Thoracic aorta (tissue), 2 donors: ENCODE measurements at places on chromosomes 7 and 10. TPM values are rescaled to one million over a fixed set of nuclear protein-coding genes. Genes with fewer than 3 reads are reported as not detected.
A peak's percentile ranks its signal among the peaks of the same experiment; 100 is the strongest.

- H3K4me3 ChIP-seq: no peak overlapping the region
- H3K27me3 ChIP-seq: no peaks in the 10 kb centered on the region
- no peak for DNase-seq
- H3K4me1 ChIP-seq: peaks cover 36% of the 10 kb centered on the region
- no peak overlapping the region for H3K27ac ChIP-seq
- no peaks in the 10 kb centered on the region for H3K36me3 ChIP-seq
These were observed 685.1 kb downstream of the LRMDA start for GRCh38 chr10:76116523-76116922.

- no peak overlapping the region for H3K4me3 ChIP-seq
- no peaks in the 10 kb centered on the region for H3K4me1 ChIP-seq
- H3K27ac ChIP-seq: no peak overlapping the region
These were observed 81.7 kb downstream of the STK31 start for GRCh38 chr7:23791721-23792120.

GRCh38 chr10:4107285-4107851 is 322.4 kb upstream of the KLF6 start:
- no peaks in the 10 kb centered on the region for H3K36me3 ChIP-seq
- H3K4me1 ChIP-seq: peaks cover 9% of the 10 kb centered on the region
- no peak for DNase-seq

- H3K27ac ChIP-seq: no peak overlapping the region
- no peak for DNase-seq
- H3K27me3 ChIP-seq: no peaks in the 10 kb centered on the region
- H3K36me3 ChIP-seq: no peaks in the 10 kb centered on the region
- H3K4me1 ChIP-seq: no peaks in the 10 kb centered on the region
These were observed 538.6 kb upstream of the POT1 start for GRCh38 chr7:125467996-125468854.

- H3K27ac ChIP-seq: no peak overlapping the region
- H3K4me1 ChIP-seq: no peaks in the 10 kb centered on the region
- no peaks in the 10 kb centered on the region for H3K27me3 ChIP-seq
- DNase-seq: no peak
- H3K4me3 ChIP-seq: no peak overlapping the region
- no peaks in the 10 kb centered on the region for H3K36me3 ChIP-seq
These were observed 41.2 kb downstream of the CH25H start for GRCh38 chr10:89165923-89166322.

- H3K4me3 ChIP-seq: peak overlapping the region; percentile 57
- H3K27me3 ChIP-seq: no peaks in the 10 kb centered on the region
- peaks cover 17% of the 10 kb centered on the region for H3K4me1 ChIP-seq
- no peak for DNase-seq
- H3K27ac ChIP-seq: no peak overlapping the region
These were observed 486 bp upstream of the LHFPL3 start for GRCh38 chr7:104327938-104328295.

GRCh38 chr10:113859261-113859660 is 4.8 kb downstream of the NHLRC2 start:
- H3K27ac ChIP-seq: no peak overlapping the region
- H3K4me1 ChIP-seq: peaks cover 11% of the 10 kb centered on the region
- H3K27me3 ChIP-seq: no peaks in the 10 kb centered on the region
- no peak overlapping the region for H3K4me3 ChIP-seq
- no peak for DNase-seq

GRCh38 chr10:59393349-59393748 is 31.0 kb upstream of the FAM13C start:
- H3K4me1 ChIP-seq: peaks cover 19% of the 10 kb centered on the region
- no peaks in the 10 kb centered on the region for H3K27me3 ChIP-seq
- H3K36me3 ChIP-seq: no peaks in the 10 kb centered on the region
- no peak overlapping the region for H3K4me3 ChIP-seq
- no peak for DNase-seq
- no peak overlapping the region for H3K27ac ChIP-seq

- H3K4me1 ChIP-seq: peaks cover 41% of the 10 kb centered on the region
- H3K27ac ChIP-seq: peak overlapping the region; percentile 77
- DNase-seq: no peak
- peaks cover 47% of the 10 kb centered on the region for H3K36me3 ChIP-seq
- H3K27me3 ChIP-seq: no peaks in the 10 kb centered on the region
These were observed 101.0 kb downstream of the SMURF1 start for GRCh38 chr7:99042957-99043356.

DNA sequence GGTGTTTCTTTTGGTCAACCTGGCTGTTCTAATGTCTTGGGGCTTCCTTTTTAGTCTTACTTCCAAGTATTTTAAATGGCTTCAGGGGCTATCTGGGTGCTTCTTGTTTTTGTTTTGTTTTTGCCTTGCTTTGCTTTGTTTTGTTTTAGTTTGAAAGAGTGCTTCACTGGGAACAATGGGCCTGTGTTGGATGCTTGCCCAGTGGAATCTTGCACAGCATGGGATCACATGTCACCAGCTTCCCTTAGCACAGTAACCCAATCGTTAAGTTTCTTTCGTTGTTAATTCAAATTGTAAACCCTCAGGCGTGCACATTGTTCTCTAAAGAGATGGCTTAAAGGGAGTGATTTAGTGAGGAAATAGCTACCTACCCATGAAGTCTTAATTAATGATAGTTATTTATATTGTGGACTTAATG is 8.9 kb downstream of the COL17A1 start:
- no peaks in the 10 kb centered on the region for H3K36me3 ChIP-seq
- no peak overlapping the region for H3K27ac ChIP-seq
- no peak overlapping the region for H3K4me3 ChIP-seq
- no peak for DNase-seq
- no peaks in the 10 kb centered on the region for H3K27me3 ChIP-seq
- H3K4me1 ChIP-seq: no peaks in the 10 kb centered on the region

DNA sequence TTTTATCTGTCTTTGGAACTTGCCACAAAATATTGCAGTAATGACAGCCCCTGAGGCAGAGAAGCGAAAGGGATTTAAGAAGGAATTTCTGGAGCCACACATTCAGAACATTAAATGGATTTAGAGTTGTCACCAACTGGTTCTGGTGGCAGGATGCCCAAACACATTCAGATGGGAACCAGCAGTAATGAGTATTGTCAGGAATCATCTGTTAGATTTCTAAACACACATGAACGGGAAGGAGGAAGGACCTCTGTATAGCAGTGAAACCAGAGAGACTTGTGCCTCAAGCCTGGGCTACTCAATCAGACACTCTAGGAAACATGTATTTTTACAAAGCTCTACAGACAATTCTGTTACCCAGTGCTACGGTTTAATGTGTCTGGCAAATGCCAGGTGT is 103.8 kb upstream of the CCNY start:
- no peak overlapping the region for H3K27ac ChIP-seq
- no peak overlapping the region for H3K4me3 ChIP-seq
- H3K36me3 ChIP-seq: no peaks in the 10 kb centered on the region

GRCh38 chr7:142870147-142870559 is 15.3 kb downstream of the EPHB6 start:
- H3K4me1 ChIP-seq: no peaks in the 10 kb centered on the region
- H3K27ac ChIP-seq: no peak overlapping the region
- H3K27me3 ChIP-seq: no peaks in the 10 kb centered on the region
- no peak overlapping the region for H3K4me3 ChIP-seq

DNA sequence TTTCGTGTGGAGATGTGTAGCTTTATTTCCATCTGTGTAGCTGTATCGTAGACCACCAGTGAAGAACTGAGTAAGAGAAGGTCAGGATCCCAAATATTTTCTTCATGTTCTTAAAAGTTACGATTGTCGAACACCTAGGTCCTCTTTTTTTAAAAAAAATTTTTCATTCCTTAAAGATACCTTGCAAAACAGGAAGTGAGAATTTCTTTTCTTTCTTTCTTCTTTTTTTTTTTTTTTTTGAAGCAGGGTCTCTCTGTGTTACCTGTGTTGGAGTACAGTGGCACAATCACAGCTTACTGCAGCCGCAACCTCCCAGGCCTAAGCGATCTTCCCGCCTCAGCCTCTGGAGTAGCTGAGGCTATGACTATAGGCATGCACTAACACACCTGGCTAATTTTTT is 60.8 kb downstream of the PHTF2 start:
- no peaks in the 10 kb centered on the region for H3K27me3 ChIP-seq
- H3K27ac ChIP-seq: no peak overlapping the region
- no peak for DNase-seq
- H3K36me3 ChIP-seq: no peaks in the 10 kb centered on the region

GRCh38 chr7:89987665-89988064 is 166.6 kb upstream of the STEAP1 start:
- no peaks in the 10 kb centered on the region for H3K27me3 ChIP-seq
- no peak overlapping the region for H3K27ac ChIP-seq
- no peaks in the 10 kb centered on the region for H3K36me3 ChIP-seq
- DNase-seq: no peak
- H3K4me3 ChIP-seq: no peak overlapping the region

- no peaks in the 10 kb centered on the region for H3K27me3 ChIP-seq
- DNase-seq: no peak
These were observed 520 bp downstream of the FAM20C start for GRCh38 chr7:192701-193480.

- H3K4me3 ChIP-seq: no peak overlapping the region
- no peaks in the 10 kb centered on the region for H3K27me3 ChIP-seq
- no peaks in the 10 kb centered on the region for H3K36me3 ChIP-seq
- H3K27ac ChIP-seq: no peak overlapping the region
These were observed 103.9 kb upstream of the DKK1 start for GRCh38 chr10:52210161-52210560.

DNA sequence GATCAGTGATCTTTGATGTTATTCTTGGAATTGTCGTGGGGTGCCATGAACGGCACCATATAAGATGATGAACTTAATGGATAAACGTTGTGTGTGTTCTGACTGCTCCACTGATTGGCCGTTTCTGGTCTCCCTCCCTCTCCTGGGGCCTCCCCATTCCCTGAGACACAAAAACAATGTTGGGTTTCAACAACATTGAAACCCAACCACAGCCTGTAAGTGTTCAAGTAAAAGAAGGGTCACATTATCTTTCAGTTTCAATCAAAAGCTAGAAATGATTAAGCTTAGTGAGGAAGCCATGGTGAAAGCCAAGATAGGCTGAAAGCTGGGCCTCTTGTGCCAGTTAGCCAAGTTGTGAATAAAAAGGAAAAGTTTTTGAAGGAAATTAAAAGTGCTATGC is 19.5 kb downstream of the EN2 start:
- no peaks in the 10 kb centered on the region for H3K27me3 ChIP-seq
- H3K4me3 ChIP-seq: no peak overlapping the region
- no peaks in the 10 kb centered on the region for H3K4me1 ChIP-seq
- no peak overlapping the region for H3K27ac ChIP-seq
- H3K36me3 ChIP-seq: no peaks in the 10 kb centered on the region
- DNase-seq: no peak

DNA sequence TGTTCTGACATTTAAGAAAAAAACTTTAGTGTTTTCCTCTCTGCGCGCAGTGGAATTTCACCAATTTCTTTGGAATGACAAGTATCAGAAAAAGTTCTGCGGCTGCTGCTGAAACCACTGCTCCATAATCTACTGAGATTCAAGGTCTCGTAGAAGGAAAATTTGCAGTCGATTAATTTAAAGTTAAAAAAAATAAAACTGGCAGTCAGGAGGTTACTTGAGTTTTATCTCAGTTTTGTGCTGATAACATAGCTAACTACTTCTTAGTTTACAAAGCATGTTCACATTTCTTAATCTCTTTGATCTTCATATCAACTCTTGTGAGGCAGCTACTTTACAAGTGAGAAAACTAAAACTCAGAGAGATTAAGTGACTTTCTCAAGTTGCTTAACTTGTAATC is 18.2 kb upstream of the CALD1 start:
- DNase-seq: no peak
- H3K27me3 ChIP-seq: no peaks in the 10 kb centered on the region
- H3K4me3 ChIP-seq: peak overlapping the region; percentile 14
- H3K36me3 ChIP-seq: no peaks in the 10 kb centered on the region
- H3K4me1 ChIP-seq: peaks cover 63% of the 10 kb centered on the region

GRCh38 chr7:94060752-94061151 is 56.6 kb upstream of the BET1 start:
- no peaks in the 10 kb centered on the region for H3K27me3 ChIP-seq
- DNase-seq: no peak
- no peaks in the 10 kb centered on the region for H3K4me1 ChIP-seq
- no peak overlapping the region for H3K27ac ChIP-seq
- H3K4me3 ChIP-seq: no peak overlapping the region

DNA sequence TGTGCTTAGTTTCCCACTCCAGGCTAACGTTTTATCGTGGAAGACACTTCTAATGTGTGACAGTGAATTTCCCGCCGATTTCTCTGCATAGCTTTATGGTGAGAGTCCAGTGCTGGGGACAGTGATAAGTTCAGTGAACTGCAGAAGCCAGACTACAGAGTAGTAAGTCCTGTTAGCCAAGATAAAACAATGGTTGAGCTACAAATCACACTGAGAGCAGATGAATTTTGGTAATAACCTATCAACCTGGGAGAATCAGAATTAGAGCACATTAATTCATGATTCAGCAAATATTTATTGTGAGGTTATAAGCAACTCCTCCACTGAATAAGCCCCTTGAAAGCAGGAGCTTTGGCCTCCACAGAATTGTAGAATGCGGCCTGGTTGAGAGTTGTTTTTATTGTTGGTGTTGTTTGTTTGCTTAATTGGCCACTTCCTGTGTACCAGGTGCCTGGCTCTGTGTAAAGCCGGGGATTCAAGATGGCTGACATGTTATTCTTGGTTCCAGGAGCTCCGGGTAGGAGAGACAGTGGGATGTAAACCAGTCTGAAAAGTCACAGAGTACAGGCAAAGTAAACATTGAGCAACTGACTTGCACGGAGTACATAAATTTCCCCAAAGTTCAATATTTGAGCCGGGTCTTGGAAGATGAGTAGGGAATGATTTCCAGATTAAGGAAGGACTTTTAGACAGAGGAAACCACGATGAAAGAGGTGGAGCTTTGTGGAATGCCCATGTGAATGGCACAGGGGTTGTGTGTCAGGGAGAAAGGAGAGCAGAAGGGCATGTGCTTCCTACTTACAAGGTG is 112.7 kb downstream of the SNX10 start:
- H3K4me3 ChIP-seq: no peak overlapping the region
- no peaks in the 10 kb centered on the region for H3K4me1 ChIP-seq
- H3K27me3 ChIP-seq: no peaks in the 10 kb centered on the region
- no peaks in the 10 kb centered on the region for H3K36me3 ChIP-seq
- no peak for DNase-seq

The PNLIPRP3 gene
- total RNA-seq: not detected

The DENND2A gene
- total RNA-seq: 5.1 TPM

The ZNF853 gene
- total RNA-seq: 12.7 TPM

The LRRN3 gene
- total RNA-seq: 3.0 TPM

The EN2 gene
- total RNA-seq: not detected

The SKIDA1 gene
- 0.71 TPM for total RNA-seq

The SUN3 gene
- total RNA-seq: not detected

The THSD7A gene
- 1.6 TPM for total RNA-seq
